Head of caudate nucleus (tissue), 42 donors: ENCODE measurements at places on chromosomes 7 and 10.

DNA sequence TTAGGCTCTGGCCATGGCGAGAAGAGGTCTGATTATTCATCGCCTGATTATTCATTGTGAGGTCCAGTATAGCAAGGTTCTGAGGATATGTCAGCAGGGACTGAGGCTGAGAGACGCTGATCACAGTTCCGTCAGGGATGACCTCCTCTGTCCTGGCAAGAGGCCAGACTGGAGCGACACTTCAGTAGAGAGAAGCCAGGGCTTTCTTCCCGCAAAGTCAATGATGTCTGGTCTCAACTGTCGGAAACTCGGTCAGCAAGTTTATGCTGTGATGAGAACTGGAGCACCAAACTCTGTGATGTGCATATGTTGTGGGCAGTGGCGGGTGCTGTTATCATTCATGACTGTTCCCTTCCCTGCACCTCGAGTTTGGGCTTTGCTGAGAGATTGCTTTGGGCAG, 29.0 kb upstream of the GNA12 start:
- no peak for DNase-seq

GRCh38 chr7:127886248-127886647, 145.0 kb downstream of the LRRC4 start:
- no peak for DNase-seq

DNA sequence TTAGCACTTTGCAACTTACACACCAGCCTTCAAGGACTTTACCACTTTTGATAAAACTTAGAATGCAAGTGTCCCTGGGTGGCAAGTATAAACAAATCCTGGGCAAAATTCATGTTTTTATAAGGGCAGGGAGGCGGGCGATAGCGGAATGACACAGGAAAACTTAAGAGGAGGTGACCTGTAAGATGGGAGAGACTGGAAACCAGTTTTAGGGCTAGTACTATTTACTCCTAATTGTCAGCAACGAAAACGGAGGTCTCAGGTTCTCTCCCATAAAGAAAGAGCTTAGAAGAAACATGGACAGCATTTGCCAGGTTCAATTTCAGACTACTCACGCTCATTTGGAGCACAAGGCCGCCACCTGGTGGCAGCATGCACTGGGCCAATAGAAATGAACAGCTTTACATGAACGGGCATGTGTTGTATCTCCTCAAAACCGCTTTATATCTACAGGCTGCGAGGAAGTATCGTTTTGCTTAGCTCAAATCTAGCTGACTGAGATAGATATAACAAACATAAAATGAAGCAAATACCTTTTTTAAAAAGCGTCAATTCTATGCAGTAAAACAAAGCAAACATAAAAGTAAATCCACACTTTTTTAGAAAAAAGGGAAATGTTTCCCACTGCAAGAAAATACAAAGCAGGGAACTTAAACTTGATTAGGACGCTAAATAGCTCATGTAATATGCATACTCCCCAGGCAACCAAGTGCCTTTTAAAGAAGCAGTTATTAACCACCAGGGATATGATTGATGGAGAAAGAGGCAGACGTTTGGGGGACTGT, 37.6 kb upstream of the SVOPL start:
- peak; percentile 81 for DNase-seq

GRCh38 chr7:113087071-113087998, 708 bp upstream of the GPR85 start:
- no peak for DNase-seq

DNA sequence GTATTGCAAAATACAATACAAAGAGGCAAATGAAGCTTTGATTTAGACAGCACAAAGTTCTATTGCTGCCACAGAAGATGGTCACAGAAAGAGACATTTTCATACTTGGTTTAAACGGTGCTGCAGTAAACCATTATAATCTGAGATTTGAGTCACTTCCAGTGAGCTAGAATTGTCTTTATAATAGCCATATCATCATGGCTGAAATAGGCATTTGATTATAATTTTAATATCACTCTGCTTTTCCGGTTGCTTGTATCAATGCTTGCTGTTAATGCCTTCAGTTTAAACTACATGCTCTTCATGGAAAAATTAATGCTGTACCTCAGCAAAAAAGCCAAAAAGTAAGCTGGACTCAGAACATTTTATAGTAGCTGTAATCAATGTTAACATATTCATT, 48.5 kb downstream of the CPEB3 start:
- no peak for DNase-seq

DNA sequence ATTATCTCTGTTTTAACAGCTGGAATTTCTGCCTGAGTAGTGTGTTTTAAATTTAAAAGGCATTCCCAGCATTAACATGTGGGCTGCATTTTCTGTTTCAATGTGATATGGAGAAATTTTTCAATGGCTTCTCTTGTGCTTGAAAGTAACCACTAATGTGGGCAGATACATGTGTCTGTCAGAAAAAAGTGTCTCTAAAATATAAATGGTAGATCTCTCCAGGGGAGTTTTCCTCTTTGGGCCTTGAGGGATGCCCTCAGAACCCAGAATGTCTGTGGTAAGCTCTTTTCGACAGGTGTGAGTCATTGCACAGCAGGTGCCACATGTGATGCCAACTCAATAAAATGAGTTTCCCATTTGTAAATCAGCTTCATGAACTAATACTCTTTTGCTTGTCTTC, 221.1 kb downstream of the SEMA3E start:
- DNase-seq = no peak

- DNase-seq = peak; percentile 79
Measured at GRCh38 chr7:22109761-22110160, 164.1 kb upstream of the CDCA7L start.
